ENCODE measurements at places on chromosomes 13 and 19. TPM values are rescaled to one million over a fixed set of nuclear protein-coding genes. Genes with fewer than 3 reads are reported as not detected.

C19orf18 gene
- 0.84 TPM for total RNA-seq

ZNF682 gene
- 1.4 TPM for total RNA-seq

GRCh38 chr13:98065468-98065867 lies 77.4 kb upstream of the FARP1 start:
- H3K36me3 ChIP-seq: no peaks in the 10 kb centered on the region
- DNase-seq: no peak
- H3K27ac ChIP-seq: no peak overlapping the region
- H3K4me3 ChIP-seq: no peak overlapping the region
- H3K27me3 ChIP-seq: no peaks in the 10 kb centered on the region

- peak within 1 kb of the TSS; percentile 68 for H3K4me3 ChIP-seq
- peaks cover 29% of the 10 kb centered on the region for H3K36me3 ChIP-seq
- peaks cover 13% of the 10 kb centered on the region for H3K4me1 ChIP-seq
- DNase-seq: peak; percentile 93
Observed at GRCh38 chr19:51887522-51888498, at the start of gene ZNF577. ZNF577 (minus strand) TSS chr19:51887951; CDS start chr19:51880382, 7,569 bp downstream.

ATP4B gene
- total RNA-seq: not detected

TMIGD2 gene
- total RNA-seq: not detected

DNA sequence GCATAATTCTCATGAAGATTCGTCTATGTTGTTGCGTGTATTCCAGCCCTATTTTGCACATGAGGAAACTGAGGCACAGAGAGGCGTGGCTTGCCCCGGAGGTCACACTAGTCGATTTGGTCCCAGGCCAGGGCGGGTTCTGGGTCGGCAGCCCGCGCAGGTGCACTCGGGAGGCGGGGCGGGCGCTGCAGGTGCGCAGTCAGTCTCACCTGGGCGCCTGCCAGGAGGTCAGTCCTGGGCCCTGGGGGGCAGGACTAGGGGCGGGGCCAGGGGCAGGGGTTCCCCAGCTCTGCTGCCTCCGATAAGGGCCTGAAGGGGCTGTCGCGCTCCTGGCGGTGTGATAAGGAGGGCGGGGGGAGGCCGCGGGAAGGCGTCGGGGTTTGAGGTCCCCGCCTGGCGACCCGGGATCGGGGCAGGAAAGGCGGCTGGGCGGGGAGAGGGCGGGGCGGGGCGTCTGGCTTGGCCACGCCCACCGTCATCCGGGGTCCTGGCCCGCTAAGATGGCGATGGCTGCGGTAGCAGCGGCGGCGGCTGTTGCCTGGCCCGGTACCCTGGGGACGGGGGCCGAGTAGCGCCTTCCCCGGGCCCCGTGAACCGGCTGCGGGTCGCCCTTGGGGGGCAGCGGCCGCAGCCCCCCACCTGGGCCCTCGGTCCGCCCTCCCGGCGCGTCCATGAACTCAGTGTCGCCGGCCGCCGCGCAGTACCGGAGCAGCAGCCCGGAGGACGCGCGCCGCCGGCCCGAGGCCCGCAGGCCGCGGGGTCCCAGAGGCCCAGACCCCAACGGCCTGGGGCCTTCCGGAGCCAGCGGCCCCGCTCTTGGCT lies at the start of gene ATG4D:
Gene ATG4D, plus strand, starts transcription at position 485 of the 822 bp plus-strand sequence. Its CDS starts 187 bp downstream, at position 672.
- peak within 1 kb of the TSS; percentile 100 for H3K4me3 ChIP-seq
- no peaks in the 10 kb centered on the region for H3K27me3 ChIP-seq
- DNase-seq: peak; percentile 94
